CD8-positive, alpha-beta T cell (primary cell): ENCODE measurements at places on chromosomes 1 and 21.

- no peak for DNase-seq
Observed at GRCh38 chr1:91613595-91613994, 112.9 kb downstream of the CDC7 start.

GRCh38 chr1:15246960-15247614 is at the start of gene FHAD1:
TSS of gene FHAD1 (plus strand) at chr1:15247223. CDS start at chr1:15251785, 4,562 bp downstream.
- peak; percentile 52 for DNase-seq

DNA sequence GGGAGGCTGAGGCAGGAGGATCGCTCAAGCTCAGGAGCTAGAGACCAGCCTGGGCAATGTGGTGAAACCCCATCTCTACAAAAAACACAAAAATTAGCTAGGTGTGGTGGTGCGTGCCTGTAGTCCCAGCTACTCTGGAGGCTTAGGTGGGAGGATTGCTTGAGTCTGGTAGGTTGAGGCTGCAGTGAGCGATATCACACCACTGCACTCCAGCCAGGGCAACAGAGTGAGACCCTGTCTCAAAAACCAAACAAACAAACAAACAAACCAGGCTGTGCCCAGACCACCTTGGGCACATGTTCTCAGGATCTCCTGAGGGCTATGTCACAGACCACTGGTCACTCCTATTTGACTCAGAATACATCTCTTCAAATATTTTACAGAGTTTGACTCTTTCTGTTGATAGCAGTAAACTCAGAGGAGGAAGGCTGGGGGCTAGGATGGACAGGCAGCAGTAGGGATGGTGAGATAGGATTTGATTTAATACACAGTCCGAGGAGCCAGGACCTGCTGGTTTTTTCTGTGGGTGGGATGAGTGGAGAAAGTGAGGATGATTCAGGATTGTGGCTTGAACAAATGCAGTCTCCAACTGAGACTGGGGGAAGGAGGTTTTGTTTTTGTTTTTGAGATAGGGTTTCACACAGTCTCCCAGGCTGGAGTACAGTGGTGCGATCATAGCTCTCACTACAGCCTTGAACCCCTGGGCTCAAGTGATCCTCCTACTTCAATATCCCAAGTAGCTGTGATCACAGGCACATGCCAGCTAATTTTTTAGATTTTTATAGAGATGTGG is 46.5 kb downstream of the OLFML3 start:
- no peak for DNase-seq

DNA sequence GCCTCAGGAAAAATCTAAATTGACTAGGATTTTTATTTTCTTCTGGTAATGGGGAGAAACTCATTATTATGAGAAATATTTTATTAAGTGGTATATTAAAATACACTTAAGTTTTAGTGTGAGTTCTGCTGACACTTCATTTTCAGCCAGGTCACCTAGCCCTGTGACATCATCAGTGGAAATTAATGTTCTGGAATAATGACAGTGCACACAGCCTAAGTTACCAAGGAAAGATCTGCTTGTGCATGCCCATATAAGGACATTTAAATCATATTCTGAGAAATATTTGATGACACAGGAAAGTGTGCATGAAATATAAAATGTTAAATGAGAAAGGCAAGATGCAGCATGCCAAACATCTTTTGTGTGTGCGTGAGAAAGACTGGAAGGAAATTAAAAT is 102.0 kb downstream of the KIF14 start:
- no peak for DNase-seq

GRCh38 chr1:28860332-28861073 is 48.5 kb downstream of the OPRD1 start:
- no peak for DNase-seq

DNA sequence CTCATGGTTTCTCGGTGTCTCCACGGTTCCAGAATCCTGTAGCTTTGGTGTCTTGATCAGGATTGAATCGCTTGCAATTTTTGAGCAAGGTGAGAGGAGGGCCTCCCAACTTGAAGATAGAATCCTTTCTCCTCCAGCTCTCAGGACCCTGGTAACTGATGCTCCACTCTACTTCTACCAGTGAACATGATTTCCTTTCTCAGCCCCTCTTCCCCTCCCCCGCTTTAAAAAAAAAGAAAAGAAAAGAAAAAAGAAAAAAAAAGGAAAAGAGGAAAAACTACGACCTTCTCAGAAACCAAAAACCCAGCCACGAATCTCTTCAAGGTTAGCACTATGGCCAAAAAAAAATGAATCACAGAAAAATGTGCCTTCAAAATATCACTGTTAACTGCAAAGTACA is 1.2 kb downstream of the ARHGEF11 start:
- no peak for DNase-seq

- DNase-seq, result no peak
Observed at GRCh38 chr1:210332719-210333398, 4.2 kb downstream of the HHAT start.

- no peak for DNase-seq
Observed at GRCh38 chr1:231233735-231234417, 7.1 kb upstream of the GNPAT start.

DNA sequence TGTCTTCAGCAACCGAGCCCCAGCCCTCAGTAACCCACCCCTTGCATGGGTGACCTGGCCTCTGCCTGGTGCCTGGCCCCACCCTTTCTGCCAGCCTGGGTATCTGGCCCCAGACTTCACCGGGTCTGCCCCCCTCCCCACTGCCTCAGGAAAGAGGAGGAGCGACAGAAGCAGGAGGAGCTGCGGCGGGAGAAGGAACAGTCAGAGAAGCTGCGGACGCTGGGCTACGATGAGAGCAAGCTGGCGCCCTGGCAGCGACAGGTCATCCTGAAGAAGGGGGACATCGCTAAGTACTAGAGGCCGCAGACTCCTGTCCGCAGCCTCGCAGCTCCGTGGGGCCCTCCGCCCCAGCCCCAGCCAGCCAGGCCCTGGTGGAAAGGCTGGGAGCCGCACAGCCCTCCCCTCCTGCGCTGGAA is 6.1 kb downstream of the TNFRSF25 start:
- peak; percentile 79 for DNase-seq
